ENCODE measurements at places on chromosomes 13 and 19. TPM values are rescaled to one million over a fixed set of nuclear protein-coding genes. Genes with fewer than 3 reads are reported as not detected.

DNA sequence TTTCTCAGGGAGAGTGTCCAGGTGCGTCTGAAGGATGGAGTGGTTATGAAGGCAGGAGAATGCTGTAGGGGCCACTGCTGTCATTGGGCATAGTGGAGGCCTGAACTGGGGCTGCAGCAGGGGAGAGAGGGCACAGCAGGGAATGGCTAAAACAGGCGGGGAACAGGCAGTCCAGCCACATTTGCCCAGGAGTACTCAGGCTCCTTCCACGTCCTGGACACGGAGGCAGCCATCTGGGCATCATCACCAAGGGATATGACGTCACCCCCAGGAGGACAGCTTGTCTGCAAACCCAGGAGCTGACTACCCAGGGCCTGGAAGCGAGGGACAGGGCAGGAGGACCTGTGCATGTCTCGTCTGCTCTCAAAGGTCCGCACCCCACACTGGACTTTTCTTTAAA, 22.2 kb downstream of the VSTM2B start:
- H3K27ac ChIP-seq, result no peak overlapping the region
- no peaks in the 10 kb centered on the region for H3K36me3 ChIP-seq

GRCh38 chr13:41547251-41548000, 90.1 kb downstream of the RGCC start:
- no peak overlapping the region for H3K4me3 ChIP-seq
- no peaks in the 10 kb centered on the region for H3K27me3 ChIP-seq
- H3K27ac ChIP-seq, result peak overlapping the region; percentile 29
- peaks cover 20% of the 10 kb centered on the region for H3K4me1 ChIP-seq
- H3K36me3 ChIP-seq, result no peaks in the 10 kb centered on the region

DNA sequence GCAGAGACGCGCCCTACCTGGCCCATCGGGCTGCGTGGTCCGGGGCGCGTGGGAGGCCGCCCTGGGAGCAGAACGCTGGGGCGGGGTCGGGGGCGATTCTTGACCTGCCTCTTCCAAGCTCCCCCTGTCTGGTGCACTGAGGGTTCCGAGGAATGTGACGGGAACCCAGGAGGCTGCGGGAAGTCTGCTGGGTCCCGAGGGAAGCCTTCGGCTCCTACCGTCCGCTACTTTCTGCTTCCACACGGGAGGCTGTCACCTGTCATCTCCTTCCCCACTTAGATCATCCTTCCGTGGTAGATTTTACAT, 781 bp upstream of the SPRYD7 start:
- no peaks in the 10 kb centered on the region for H3K36me3 ChIP-seq
- H3K4me3 ChIP-seq, result peak overlapping the region; percentile 85
- H3K27ac ChIP-seq, result no peak overlapping the region
- peaks cover 7% of the 10 kb centered on the region for H3K4me1 ChIP-seq

Gene ANO8
- 7.4 TPM for polyA plus RNA-seq

Gene TNFSF11
- polyA plus RNA-seq, result not detected
